ENCODE measurements at places on chromosomes 3 and 15.

GRCh38 chr15:66803182-66803729 is 101.2 kb downstream of the SMAD6 start:
- DNase-seq, result peak; percentile 60

- DNase-seq, result peak; percentile 56
These were observed 162.2 kb downstream of the LPP start for GRCh38 chr3:188316021-188316722.

DNA sequence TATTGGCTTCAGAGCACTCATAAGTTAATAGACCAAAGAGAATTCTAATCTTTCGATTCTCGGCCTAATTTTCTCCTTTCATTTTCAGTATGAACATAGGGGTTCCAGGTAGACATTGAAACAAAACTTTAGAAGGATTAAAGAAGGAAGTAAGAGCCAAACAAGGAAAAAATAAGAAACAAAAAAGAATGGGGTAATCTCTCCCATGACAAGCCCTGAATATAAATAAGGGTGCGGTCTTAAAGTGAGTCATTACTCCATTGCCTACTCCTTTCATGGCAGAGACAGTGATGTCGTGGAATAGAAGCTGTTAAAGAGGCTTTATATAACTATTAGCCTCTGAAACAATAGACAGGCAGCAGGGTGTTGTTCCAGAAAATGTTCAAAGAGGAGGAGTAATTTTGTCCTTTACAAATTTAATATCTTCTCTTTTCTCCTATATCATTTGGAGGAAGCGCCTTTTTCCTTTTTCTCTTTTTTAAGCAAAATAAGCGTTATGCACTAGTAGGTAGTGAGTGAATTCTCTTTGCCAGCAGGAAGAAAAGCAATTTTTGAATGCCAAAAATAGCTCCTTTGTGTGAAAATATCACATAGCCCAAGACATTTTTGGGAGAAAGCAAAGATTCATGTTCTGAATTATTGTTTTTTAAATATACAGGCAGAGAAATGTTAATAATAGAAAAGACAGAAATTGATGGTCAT is 607.9 kb upstream of the KCNMB2 start:
- no peak for DNase-seq

GRCh38 chr3:16824081-16824696 is 60.6 kb upstream of the PLCL2 start:
- no peak for DNase-seq

GRCh38 chr15:53789654-53790375 is 30.4 kb upstream of the WDR72 start:
- no peak for DNase-seq

- DNase-seq, result no peak
These were observed 211.9 kb upstream of the KCNMB2 start for GRCh38 chr3:178324356-178324755.

DNA sequence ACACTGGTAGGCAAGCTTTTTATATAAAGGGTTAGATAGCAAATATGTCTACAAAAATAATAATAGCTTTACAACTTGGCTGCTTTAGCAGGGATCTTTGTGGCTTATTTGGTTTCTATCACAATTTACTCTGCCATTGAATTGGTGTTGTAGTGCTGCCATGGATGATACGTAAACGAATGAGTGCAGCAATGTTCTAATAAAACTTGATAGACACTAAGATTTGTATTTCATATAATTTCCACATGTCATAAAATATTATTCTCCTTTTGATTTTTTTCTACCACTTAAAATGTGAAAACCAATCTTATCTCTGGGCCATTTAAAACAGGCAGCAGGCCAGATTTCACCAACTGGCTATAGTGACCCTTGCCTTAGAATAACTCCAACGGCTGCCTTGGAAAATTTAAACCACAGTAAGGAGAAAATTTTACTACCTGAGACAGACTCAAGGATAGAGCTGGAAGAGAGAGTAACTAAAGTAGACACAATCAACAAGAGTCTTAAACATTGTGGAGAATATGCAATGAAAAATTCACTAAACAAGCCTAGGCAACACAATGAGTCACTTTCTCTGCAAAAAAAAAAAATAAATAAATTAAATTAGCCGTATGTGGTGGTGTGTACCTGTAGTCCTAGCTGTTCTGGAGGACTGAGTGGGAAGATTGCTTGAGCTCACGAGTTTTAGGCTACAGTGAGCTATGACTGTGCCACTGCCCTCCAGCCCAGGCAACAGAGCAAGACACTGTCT is 8.1 kb downstream of the NPHP3 start:
- DNase-seq, result no peak

DNA sequence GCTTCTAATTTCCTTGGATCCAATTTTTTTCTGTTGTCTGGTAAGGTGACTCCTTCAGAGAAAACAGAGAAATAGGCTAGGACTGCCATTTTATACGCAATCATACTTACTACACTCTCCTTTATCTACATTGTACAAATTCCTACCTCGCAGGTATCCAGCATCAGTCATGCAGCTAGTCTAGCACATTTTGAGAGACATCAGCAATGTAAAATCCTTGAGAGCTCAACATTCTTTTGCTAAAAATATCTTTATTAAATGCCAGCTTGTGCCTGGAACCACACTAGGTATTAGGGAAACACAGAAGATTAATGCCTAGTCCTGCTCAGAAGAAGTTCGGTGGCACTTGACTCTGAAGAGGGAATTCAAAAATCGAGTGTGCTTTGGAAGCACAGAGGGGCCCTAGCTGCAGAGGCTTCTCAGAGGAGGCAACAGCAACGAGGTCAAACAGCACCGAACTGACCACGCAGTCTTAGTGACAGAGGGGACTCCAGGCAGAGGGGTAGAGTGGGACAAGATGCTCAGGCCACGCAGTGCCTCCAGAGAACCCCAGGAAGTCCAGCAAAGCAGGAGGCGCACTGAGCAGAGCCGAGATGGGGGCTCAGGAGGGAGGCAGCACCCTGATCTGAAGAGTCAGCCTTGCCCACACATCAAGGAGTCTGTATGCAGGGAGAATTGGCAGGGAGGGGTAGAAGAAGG is 3.5 kb downstream of the FAM174B start:
- DNase-seq, result no peak

- no peak for DNase-seq
These were observed 2.9 kb downstream of the ADPRH start for GRCh38 chr3:119582178-119582577.

DNA sequence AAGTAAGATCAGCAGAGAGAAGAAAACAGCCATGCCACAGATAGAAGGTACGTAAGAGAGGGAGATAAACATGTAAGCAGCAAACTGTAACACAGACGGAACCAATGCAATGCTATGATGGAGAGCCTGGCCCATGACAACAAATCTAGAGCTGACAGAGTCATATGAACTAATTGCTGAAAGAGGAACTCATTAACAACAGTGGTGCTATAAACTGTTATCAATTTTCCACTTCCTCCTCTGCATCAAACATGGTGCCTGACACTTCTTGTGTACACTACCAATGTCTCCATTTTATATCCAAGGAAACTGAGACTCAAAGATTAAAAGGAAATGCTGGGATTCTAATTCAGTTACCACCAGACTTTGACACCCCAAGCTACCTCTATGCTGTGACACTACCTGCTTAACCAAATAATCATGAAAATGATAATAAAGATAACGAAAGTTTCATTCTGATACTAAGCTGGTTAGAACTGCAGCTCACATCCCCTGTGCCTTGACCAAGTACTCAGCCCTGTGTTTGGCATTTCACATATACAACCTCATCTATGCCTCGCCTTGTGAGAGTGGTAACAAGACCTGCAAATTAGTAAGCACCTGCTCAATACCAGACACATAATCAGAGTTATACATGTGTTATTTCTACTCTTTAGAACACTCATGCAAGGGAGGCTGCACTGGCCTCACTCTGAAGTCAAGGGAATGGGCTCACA is 79.3 kb downstream of the ANO10 start:
- no peak for DNase-seq

- no peak for DNase-seq
These were observed 31.8 kb downstream of the IQGAP1 start for GRCh38 chr15:90419738-90420406.

DNA sequence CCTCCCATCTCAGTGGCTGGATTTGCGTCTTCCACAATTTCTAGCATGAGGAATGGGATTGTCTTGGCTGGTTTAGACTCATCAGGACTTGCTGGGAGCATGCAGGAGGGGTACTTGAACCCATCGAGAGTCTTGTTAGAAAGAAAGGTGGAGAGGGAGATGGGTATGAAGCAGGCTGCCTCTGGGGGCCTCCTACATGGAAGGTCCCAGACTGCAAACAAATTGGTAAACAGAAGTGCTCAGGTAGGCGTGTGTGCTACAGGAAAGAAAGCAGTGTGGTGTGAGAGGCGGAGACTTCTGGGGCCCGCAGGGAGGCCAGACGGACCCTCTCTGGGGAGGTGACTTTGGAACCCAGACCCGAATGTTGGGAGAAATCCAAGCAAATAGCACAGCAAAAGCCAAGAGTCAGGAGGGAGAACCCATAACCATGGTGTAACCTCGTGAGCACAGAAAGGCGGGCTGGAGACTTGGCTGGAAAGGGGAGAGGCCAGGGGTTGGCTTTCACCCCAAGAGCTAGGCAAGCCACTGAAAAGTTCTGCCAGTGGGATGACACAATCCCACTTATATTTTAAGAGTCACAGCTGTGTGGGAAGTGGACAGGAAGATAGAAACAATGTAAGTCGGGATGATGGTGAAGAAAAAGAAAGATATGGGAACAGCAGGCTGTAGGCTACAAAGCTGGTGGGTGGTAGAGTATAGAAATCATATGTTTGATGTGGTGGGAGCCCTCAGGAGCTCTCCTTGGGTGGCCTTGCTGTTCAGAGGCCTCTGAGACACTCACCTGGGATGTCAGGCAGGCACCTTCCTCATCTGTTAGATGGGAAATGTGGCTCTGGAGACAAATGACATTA is 130.1 kb upstream of the PRR20G start:
- DNase-seq, result no peak

DNA sequence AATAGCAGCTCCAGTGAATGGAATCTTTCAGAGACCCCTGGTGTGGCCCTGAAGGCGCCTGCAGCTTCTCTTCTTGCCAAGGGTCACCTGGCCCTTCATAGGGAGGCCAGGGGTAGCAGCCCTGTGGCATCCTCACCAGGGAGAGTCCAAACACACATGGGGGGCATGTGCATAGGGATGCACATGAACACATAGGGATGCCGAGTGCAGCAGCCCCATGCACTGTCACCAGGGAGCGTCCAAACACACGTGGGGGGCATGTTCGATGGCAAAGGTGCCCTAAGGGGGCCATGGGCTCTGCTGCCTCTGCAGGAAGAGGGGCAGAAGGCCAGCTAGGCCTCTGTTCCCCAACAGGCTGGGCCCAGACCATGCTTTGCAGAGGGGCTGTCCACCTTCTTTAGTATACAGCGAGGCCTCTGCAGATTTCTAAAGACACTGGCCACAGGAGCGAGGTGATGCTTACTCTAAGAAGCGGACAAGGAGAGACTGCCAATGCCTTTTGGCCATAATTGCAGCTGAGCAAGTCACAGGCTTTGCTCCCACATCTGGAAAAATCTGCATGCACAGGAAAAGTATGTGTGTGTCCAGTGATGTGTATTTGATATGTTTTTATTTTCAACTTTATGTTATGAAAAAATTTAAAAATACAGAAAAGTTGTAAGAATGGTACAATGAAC is 21.0 kb downstream of the ANAPC13 start:
- no peak for DNase-seq

- no peak for DNase-seq
These were observed 137.9 kb upstream of the ZBTB20 start for GRCh38 chr3:115284980-115285379.

DNA sequence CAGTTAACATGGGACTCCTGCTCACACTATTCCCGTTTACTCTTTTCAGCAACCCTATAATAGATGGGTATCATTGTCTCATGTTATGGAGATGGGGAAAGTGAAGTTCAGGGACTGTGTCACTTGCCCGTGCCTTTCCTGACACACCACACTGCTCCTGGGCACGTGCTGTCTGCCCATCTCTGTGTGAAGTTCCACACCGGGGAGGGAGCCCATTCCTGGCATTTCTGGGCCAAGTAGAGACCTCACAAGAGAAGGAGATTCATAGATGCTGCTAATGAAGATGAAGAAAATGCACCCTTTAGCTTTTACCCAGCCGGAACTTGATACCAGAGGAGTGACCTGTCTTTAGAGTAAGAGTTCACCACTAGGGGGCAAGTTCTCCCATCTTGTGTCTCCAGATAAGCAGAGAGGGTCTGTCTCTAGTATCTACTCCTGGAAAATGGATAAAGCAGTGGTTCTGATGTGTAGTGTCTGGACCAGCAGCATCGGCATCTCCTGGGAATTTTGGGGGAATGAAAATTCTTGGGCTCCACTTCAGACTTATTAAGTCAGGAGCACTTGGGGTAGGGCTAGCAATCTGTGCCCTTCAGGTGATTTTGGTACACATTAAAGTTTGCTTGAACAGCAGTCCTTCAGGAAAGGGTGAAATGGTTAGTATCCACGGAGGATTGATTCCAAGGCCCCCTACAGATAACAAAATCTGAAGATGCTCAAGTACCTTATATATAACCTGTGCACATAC is 2.0 kb upstream of the TOPBP1 start:
- no peak for DNase-seq

DNA sequence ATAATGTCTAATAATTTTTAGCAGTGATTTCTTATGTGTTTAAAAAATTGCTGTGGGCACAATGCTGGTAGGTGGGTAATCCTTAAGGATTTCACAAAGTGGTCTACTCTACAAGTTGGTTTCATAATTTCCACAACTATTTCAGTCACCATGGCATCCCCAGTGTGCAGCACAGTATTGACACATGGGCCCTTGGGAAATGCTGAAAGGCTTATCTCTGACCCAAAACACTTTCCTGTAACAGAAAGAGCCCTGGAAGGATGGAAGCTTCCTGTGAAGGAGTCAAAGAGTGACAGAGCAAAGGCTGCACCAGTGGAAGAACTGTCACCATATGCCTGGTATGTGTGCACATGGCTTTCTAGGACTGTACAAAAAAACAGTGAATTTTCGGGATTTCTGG is 153.7 kb downstream of the ANO10 start:
- no peak for DNase-seq

DNA sequence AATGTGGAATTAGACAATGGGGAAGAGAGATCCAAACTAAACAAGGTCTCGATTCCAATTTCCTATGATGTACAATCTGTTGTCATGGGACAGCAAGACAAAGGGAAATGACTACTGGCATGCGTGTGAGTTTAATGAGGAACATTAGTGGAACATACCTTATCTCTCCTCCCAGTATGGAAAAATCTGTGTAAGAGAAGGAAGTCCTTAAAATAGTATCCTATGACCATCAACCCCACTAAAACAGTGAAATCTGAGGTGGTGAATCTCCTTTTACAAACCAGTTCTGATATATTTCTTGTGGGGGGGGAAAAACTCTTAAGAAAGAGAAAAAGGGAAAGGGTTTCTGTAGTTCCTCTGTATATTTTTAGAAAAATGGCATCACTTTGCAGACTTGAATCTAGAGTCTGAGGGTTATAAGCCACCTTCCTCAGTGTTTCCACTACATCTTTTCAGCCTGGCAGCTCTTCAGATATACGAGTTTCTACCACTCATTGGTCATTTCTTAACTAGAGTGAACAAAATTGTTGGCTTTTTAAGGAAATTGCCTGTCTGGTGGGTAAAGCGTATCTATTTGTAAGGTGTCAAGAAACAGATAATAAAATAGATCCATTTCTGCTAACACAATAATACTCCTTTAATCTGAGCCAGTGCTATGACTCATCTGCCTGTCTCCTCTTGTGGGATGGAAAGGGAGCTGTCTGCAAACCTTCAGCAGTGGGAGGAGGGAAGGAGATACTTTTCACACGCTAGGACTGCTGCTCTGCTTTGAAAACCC is 3.0 kb upstream of the TNFAIP8L3 start:
- no peak for DNase-seq

Measured in tibial nerve (tissue), 4 donors.